Activated CD4-positive, alpha-beta T cell treated with anti-CD3 and anti-CD28 coated beads, Interleukin-2, amount 50 U/mL, for 4 hours (primary cell): ENCODE measurements at places on chromosomes 2 and 18.

DNA sequence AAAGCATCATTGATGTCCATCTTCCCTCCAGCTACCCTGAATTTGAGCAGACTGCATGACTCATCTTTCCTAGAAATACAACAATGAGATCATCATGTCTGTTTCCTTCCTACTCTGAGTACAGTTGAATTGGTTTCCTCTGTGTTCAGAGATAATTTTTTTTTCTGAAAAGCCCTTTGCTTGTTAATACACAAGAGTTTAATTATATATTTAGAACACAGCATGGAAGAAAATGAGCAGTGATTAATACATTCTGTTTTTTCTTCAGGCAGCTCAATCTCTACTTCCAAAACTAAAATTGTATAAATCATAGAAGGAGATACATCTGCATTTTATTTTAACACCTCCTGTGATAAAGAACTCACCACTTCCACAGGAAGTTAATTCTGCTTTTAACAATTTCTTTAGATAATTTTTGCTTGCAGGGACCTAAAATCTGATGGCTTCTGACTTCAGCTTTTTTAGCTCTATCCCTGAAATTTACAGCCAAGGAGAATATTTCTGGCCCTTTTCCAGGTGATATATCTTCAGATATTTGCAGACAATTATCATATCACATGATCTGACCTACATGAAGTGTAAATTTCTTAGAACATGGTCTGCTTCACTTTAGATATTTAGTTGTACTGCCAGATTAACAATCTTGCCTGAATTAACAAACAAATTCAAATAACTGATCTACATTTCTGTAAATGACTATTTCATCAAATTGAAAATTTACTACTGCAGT lies 249.0 kb downstream of the TRIB2 start:
- no peak for DNase-seq

- DNase-seq: no peak
These were observed 47.6 kb upstream of the FAM124B start for GRCh38 chr2:224449212-224450147.

DNA sequence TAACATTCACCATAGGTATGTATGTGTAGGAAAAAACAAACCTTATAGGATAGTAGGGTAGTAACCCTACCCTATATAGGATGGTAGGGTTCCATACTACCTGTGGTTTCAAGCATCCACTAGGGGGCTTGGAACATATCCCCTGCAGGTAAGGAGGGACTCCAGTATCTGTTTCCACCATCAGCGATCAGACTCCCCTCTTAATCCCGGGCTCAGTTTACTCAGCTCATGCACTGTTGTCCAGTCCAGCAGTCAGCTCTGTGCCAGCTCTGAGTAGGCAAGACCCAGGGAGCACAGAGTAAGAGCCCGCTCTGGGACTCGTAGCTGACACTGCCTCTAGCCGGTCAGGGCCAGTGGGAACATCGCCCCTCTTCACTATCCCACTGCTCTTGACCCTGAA lies 61.7 kb downstream of the MEX3C start:
- no peak for DNase-seq

GRCh38 chr2:8004250-8004681 lies 677.6 kb upstream of the ID2 start:
- no peak for DNase-seq

DNA sequence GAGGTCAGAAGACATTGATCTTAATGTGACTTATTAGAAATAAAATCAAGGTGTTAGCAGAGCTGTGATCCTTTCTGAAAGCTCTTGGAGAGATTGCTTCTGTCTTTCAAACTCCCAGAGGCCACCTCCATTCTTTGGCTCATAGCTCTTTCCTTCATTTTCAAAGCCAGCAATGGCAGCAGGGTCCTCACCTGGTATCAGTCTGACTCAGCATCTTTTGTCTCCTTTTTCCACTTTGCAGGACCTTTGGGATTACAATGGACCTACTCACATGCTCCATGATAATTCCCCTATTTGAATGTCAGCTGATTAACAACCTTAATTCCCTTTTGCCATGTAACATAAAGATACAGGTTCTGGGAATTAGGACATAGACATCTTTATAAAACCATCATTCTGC lies 6.8 kb upstream of the CDH20 start:
- no peak for DNase-seq

- DNase-seq: no peak
These were observed 34.3 kb downstream of the ZAP70 start for GRCh38 chr2:97747716-97748115.

- DNase-seq: no peak
These were observed at the start of gene GRB14 for GRCh38 chr2:164620873-164621763. GRB14 (minus strand) TSS chr2:164621482; CDS start chr2:164621309, 173 bp downstream.

GRCh38 chr2:144421606-144422510 lies 98.1 kb downstream of the ZEB2 start:
- no peak for DNase-seq

- no peak for DNase-seq
These were observed 25.9 kb downstream of the COL6A3 start for GRCh38 chr2:237388036-237388435.

GRCh38 chr2:149552226-149552625 lies 35.3 kb downstream of the MMADHC start:
- no peak for DNase-seq

- DNase-seq: no peak
These were observed 762.3 kb upstream of the ID2 start for GRCh38 chr2:7919510-7919909.

DNA sequence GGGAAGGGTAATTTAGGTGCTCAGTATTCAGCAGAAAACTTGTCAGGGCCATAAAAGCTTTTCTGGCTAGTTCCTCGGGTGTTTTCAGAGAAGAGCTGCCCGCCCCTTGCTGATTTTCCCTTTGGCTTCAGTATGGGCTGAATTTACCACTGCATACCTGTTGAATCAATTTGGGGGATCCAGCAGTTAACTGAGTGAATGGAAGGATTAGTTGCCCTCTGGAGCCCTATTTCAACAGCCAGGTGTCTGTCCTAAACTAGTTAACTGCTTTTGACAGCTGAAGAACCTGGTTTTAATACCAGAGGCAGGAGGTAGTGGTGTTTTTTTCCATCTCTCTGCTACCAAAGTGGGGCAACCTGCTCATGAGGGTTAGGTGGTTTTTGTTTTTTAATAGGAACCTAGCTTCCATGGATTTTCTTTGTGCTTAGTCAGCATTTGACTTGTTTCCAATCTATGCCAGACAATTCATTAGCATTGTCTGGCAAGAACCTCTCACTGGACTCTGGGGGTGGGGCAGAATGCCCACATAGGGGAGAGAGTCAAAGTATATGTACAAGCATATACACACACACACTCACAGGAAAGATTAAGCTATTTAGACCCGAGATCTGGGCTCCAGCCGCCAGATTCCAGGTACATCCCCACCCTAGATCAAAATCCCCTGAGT lies 166.5 kb upstream of the SIX3 start:
- no peak for DNase-seq

GRCh38 chr2:40289771-40290404 lies 162.0 kb downstream of the SLC8A1 start:
- DNase-seq: no peak

GRCh38 chr18:45321520-45321919 lies 293.8 kb upstream of the SLC14A2 start:
- DNase-seq: no peak

GRCh38 chr18:13232086-13232917 lies 13.7 kb downstream of the LDLRAD4 start:
- no peak for DNase-seq

- no peak for DNase-seq
These were observed 196.8 kb downstream of the MCFD2 start for GRCh38 chr2:46718784-46719183.

DNA sequence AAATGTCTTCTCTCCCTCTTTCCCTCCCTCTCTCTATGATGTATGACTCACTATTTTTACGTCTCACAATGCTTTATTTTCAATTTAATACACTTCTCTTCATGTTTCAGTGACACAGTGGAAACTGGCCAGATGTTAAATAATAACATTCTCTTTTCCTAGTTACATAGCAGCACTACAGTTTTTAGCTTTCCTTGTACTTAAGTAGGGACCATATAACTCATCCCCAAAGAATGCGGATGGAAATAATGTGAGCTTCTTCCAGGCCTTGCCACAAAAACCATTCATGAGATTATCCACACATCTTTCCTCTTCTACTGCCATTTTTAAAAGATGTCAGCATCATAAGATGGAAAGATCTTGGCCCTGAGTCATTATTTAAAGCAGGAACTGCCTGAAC lies 789.4 kb downstream of the LRP1B start:
- DNase-seq: no peak

DNA sequence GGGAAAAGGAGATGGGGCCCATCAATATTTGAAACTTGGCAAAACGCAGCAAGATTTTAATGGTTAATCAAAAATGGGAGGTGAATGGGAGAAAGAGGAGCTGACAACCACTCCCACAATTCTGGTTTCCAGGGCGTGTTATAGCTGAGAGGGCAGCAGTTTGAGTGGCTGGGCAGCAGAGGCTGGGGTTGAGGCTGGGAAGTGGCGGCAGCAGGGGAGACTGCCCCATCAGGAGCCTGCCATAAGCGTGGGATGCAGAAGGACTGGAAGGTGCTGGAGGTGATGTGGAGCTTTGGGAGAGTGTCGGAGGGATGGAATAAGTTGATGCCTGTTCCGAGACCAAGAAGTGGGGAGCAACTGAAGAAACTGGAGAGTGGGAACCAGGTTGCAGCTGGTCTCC lies 48.9 kb upstream of the SH3RF3 start:
- DNase-seq: no peak

DNA sequence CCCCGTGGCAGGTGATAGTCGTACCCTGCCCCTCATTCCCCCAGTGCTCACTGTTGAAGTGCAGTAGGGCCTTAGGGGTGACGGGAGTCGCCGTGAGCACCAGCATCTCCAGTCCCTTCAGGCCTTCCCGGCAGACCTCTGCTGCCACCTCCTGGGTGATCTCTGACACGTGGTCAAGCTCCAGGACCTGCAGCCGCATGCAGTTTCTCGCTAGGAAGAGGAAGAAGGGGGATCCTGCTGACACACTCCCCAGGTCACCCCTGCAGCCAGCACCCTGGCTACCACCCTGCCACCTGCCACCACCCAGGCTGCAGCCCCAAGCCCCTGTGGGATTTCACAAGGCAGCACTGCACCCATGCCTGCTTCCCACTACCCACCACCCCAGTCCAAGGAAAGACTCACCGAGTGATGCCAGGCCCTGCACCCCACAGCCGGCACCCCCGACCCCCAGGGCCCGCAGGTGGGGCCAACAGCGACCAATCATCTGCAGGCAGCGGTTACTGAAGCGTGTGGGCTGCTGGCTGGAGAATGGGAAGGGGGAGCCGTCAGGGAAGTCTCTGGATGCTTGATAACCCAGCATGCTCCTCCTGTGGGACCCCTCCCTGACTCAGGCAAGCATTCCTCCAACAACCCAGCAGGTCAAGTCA lies 23.8 kb downstream of the FBXO41 start:
- no peak for DNase-seq

GRCh38 chr18:23324056-23324811 lies 128.9 kb upstream of the RIOK3 start:
- DNase-seq: no peak

GRCh38 chr18:50143886-50144285 lies 51.1 kb downstream of the MYO5B start:
- DNase-seq: no peak

GRCh38 chr2:216236486-216236885 lies 127.3 kb downstream of the XRCC5 start:
- no peak for DNase-seq

DNA sequence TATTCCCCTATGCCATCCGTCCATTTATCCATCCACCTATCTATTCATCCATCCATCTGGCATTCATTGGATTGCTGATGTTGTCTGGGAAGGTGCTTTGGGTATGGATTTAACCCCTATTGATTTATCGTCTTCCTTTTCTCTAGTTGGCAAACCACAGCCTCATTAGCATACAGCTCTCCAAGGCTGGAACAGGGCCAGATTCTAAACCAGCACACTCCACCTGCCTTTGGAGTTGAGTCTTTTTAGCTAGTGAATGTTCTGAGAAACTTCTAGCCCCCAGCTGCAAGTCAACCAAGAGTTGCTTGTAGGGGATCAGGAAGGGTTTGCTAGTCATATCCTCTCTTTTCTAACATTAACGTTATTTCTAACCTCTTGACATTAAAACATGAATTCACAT lies 90.7 kb downstream of the NRP2 start:
- DNase-seq: no peak

DNA sequence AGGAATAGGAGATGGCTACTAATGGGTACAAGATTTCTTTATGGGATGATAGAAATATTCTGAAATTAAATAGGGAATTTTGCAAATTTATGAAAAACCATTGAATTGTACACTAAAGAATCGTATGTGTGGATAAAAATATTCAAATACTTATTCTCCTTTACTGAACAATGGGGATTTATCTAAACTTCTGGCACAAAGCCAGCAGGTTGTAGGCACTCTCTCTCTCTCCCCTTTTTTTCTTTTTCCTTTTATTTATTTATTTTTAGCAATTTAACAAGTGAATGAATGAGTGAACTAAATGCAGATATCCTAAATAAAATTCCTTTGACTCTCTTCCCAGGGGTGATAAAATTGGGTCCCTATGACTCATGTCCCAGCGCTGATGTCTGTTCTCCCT lies 21.9 kb upstream of the SCYGR2 start:
- no peak for DNase-seq

GRCh38 chr18:72899338-72899737 lies 31.6 kb upstream of the NETO1 start:
- DNase-seq: no peak

DNA sequence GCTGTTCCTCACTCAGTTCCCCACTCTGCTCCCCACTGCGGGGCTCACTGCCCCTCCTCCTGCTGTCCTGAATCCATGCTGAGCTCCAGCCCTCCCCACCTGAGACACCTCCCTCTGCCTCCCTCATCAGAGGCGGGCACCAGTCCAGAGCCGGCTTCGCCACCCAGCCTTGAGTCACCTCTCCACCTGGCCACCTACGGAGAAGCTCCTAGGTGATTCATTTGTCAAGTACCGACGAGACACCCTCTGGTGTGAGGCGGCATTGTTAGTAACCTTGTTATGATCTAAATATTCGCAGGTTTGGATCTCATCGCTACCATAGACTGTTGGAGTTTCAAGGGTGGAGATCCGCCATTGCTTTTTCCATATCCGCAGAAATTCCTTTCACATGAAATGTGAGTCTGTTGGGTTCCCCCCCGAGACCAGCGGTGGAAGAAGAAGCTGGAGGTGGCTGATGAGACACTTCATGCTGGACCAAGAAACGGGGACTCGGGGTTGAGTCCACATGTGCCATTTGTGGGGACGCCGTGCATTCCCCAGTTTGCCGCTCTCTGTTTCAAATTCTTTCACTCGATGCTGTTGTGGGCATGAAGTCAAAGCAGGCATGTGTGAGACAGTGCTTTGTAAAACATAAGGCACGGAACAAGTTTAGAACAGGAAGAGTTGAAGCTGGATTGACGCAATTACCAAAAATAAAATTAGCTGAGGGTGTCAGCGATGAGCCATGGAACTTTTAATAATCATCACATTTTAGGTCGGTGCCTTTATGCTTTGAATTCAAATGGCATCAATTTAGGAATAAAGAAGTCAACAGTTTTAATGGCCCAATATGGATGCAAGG lies 259.8 kb upstream of the HDAC4 start:
- DNase-seq: no peak

DNA sequence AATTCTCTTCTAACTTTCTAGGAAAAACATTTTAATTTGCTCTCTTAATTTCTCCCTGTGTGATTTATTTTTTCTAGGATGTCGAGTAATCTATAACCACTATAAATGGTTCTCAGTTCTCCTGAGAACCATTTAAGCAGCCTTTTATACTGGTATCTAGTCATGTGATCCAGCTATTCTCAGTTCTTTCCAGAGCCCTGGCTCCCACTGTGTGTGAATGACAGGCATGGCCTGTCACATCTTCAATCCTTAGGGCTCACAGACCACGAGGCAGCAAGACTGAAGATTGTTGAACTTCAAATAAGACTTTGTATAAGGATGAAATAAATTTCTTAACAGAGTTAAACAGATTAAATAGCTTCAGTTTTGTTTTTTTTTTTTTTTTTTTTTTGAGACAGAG lies 219.4 kb downstream of the HNMT start:
- no peak for DNase-seq
